ENCODE measurements at places on chromosomes 3 and 15.

- DNase-seq: peak; percentile 93
Observed at GRCh38 chr15:76336254-76337058, at the start of gene ISL2. Gene ISL2, plus strand, starts transcription at chr15:76336773. Its CDS starts 111 bp downstream, at chr15:76336884.

DNA sequence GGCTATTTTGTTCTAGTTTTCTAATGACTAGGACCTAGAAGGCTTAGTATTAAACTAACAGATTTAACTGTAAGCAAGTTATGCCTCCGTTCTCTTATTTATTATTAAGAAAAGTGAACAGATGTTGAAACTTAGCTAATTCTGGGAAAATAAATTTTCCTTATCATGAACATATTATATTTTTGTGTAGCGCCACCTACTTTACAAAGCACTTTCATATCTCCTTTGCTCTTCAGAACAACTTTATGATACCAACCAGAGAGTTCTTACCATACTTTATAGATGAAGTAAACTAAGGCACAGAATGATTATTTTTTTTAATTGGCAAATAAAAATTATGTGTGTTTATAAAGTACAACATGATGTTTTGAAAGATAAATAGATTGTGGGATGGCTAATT, 59.4 kb downstream of the NME9 start:
- DNase-seq: no peak

DNA sequence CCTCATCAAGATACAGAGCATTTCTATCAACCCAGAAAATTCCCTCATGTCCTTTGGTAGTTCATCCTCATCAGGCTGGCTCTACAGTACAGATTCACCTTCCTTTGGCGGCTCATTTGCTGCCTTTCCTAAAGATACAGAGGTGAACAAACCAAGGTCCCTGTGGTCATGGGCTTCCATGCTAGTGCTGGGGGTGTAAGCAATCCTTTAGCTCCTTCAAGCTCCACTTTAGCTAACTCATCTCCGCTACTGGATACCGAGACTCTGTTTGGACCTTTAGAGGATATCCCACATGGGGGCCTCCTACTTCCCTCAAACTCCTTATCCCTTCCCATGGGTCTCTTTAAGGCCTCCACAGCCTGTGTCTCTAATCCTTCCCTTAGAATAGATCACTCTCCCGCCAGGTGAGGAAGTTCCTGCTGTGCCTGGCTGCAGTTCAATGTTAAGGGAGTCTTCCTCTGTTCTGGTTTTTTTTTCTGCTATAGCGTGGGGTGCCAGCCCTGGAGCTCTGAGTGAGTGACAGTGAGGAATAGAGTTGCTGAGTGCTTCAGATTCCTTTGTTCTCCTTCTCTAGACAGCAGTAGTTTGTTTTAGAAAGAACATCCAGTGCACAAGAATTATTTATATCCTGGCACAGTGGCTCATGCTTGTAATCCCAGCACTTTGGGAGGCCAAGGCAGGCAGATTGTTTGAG, 30.7 kb downstream of the CLEC3B start:
- DNase-seq: no peak

DNA sequence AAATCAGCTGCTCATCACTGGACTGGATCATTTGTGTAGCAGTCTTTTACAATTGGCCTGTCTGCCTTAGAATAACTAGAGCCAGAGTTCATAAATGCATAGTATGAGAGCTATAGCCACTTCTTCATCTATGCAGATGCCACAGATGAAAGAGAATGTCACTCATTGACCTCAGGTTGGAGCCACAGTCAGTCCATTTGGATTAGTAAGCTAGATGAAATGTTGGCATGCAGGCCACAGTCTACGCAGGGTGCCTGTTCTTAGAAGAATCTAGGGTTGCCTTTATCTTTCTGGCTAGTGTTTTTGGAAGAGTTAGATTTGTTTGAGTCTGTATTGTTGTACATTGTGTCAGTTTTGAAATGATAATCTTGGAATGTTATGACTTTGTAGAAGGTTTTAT, 25.4 kb upstream of the EDEM1 start:
- peak; percentile 40 for DNase-seq

GRCh38 chr3:180229113-180229512, 192.4 kb upstream of the PEX5L start:
- no peak for DNase-seq
